Activated T-cell treated with anti-CD3 and anti-CD28 coated beads for 24 hours (primary cell): ENCODE measurements at places on chromosomes 6 and 20.

GRCh38 chr20:389220-389619, 8.7 kb downstream of the TRIB3 start:
- no peak for DNase-seq

DNA sequence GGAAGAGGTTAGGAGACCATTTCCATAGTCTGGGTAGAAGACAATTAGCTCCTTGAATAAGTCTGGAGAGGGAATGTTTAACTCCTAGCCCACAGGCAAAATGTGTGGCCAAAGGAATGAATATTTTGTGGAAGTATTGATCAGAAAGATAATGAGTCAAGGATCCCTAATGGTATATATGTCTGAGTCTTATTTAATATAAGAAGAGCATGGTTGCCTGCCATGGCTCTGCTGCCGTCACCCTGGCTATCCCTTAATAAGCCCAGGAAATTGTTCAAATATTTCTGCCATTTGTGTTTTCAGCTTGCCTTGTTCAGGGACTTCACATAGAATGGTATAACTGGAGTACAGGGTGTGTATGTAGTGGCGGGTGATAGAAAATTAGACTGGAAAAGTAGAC, 18.1 kb upstream of the CALHM6 start:
- no peak for DNase-seq

DNA sequence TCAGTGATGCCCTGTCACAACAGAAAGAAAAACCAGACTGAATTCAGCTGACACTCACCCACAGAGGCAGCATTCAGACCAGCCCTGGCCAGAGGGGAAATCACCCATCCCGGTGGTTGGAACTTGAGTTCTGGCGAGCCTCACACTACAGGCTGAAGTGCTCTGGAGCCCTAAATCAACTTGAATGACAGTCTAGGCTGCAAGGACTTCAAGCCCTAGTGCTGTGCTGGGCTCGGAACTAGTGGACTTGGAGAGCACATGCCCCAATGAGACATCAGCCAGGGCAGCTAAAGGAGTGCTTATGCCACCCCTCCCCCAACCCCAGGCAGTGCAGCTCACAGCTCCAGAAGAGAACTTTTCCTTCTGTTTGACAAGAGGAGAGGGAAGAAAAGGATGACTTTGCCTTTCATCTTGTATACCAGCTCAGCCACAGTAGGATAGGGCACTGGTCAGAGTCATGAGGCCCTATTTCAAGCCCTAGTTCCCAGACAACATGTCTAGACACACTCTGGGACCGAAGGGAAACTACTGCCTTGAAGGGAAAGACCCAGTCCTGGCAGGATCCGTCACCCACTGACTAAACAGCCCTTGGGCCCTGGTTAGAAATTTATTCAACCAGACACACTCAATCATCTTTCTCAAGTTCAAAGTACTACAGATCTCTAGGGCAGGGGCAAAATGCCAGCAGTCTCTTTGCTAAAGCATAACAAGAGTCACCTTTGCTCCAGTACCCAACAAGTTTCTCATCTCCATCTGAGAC, 43.2 kb upstream of the PNRC1 start:
- no peak for DNase-seq

GRCh38 chr6:5729080-5729434, 277.7 kb downstream of the NRN1 start:
- DNase-seq, result no peak

DNA sequence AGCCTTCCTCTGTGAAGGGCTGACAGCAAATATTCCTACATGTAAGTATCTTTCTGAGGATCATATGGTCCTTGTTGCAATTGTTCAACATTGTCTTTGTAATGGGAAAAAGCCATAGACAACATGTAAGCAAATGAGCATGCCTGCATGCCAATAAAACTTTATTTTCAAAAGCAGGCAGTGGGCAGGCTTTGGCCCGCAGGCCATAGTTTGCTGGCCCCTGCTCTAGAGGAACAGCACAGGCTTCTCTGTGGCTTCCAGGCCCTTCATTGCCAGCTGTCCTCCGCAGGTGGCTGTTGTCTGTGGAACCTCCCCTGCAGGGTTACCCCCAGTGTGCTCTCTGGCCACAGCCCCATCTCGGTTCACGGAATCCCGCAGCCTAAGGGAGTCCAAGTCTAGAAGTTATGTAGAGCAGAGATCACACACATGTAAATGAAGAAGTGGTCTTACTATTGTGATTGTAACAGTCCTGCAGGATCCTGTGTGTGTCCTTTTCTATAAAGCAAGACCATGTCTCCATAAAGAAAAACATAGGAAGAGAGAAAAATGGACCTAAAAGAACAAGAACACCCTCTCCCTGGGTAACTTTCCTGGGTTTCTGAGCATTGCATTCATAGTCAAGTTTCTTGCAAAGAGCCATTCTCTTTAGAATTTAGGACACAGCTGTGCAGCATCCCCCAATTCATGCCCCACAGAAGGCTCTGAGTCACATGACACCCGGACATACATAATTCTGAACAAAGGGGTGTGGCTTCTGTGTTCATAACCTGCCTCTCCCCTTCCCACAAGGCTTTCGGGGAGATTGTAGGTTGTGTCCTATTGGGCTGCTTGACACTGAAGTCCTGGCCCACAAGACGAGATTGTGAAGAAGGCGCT, 10.0 kb downstream of the UNC93A start:
- DNase-seq, result no peak
